ENCODE measurements at places on chromosomes 12 and 14.

DNA sequence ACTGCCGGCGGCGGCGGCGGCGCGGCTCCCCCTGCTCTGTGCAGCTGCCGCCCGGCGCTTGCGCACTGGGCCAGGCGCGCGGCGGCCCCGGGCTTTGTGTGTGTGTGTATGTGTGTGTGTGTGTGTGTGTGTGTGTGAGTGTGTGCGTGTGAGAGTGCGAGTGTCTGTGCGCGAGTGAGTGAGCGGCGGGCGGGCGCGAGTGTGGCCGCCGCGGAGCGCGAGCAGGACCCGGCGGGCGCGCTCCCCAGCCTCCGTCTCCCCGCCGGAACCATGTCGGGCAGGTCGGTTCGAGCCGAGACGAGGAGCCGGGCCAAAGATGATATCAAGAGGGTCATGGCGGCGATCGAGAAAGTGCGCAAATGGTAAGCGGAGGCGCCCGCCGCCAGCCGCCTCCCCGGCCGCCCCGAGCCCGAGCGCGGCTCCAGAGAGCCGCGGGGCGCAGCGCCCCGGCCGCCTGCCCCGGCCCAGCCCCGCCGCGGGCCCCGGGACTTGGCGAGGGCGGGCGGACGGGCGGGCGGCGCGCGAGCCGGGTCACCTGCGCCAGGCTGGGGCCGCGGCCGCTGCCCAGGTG is at the start of gene BCL7A:
Gene BCL7A, plus strand, starts transcription at position 63 of the 571 bp plus-strand sequence. Its CDS starts 208 bp downstream, at position 271.
- DNase-seq: peak; percentile 55

GRCh38 chr12:1799882-1800400 is 20.4 kb upstream of the LRTM2 start:
- no peak for DNase-seq

- DNase-seq: no peak
Observed at GRCh38 chr12:82952946-82953345, 266.2 kb downstream of the TMTC2 start.

DNA sequence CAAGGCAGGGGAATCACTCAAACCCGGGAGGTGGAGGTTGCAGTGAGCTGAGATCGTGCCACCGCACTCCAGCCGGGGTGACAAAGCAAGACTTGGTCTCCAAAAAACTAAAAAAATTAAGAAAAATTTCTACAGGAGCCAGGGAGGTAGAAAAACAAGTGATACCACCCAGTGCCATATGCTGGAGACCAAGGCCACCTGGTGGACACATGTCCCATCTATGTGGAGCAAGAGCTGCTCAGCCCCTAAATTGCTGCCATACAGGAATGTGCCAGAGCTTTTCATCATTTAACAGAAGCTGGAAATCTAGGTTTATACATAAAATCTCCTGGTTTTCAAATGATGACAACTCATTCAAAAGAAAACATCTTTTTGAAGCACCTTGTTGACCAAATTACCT is 61.4 kb upstream of the ELK3 start:
- no peak for DNase-seq

DNA sequence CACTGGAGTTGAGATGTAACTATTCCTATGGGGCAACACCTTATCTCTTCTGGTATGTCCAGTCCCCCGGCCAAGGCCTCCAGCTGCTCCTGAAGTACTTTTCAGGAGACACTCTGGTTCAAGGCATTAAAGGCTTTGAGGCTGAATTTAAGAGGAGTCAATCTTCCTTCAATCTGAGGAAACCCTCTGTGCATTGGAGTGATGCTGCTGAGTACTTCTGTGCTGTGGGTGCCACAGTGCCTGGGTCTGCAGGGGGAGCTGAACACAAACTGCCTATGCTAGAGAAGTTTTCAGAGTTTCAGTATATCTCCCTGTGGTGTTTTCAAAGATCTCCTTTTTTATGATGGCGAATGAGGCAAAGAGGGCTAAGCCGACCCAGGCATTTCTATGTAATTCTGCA is 179.2 kb upstream of the OR4E1 start:
- DNase-seq: no peak

DNA sequence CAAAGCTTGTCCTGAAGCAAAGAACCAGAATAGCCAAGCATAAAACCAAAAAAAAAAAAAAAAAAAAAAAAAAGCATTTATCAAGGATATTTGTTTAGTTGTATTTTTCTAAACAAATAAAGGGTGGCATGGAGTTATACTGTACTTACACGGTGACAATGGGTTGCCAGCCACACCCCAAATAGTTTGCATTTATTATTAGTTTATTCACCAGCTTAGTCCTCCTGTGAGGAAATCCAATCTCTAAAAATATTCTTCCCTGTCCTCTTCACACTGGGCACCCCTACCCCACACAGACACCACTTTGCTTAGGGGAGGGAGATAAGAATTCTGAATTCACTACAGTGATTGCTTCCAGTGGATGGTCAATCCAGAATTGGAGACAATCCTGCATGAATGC is 18.9 kb downstream of the PLEKHG7 start:
- DNase-seq: no peak

- no peak for DNase-seq
Observed at GRCh38 chr12:54038284-54038870, 5.5 kb downstream of the HOXC5 start.

GRCh38 chr12:7012024-7012607 is 6.2 kb downstream of the LPCAT3 start:
- DNase-seq: no peak

DNA sequence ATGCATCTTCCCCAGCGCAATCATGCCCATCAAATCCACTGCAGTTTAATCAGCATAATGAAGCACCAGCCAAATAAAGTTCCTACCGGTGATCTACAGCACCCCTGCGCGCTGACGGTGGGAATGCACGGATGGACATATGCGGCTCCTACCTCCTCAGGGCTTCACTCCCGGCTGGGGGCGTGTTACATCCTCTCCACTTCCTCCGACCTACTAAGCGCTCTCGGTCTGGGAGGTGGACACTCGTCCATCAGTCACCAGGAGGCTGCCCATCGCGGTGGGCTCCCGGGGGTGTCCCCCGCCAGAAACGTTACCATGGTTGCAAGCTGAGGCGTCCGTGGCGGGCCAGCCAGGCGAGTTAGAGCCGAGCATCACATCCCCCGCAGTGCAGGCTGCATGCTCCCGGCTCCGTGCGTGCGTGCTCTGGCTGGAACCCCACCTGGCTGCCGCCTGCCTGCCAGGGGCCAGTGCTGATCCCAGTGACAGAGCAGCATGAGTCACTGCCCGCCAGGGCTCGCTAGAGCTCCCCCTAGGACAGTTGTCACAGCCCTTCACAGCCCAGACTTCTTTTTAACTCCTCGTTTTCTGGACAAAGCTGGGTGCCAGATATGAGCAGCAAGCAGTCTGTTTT is 73.0 kb downstream of the CIT start:
- DNase-seq: peak; percentile 25

DNA sequence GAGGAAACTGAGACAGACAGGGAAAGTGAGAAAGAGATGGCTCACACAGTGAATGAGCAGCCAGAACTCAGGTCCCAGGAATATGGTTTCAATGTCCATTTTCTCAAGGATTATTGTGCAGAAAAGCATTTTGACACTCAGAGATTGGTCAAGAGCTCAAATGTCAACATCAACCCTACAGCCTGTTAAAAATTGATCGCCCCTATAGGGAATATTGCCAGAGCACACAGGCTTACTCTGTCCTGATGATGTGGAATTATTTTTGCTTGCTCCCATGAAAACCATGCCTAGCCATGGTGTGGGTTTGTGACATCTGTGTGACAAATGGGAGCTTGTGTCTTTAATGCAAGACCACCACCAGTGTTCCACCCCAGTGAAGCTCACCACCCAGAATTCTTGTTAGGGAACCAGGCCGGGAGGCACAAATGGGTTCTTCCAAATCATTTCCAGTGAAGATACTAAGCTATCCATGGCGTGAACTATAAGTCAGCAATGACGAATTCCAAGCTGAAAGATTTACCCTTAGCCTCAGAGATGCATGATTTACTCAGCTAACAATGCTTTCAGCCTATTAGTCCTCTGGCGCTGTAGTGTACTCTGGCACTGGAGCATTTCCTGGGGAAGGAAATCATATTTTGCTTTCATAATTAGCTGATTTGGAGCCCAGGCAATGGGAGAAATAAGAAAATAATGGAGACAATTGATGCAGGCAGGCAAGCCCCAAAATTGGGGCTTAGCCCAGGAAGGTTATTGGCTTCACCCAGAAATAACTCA is 1188.2 kb upstream of the TMEM132C start:
- no peak for DNase-seq

DNA sequence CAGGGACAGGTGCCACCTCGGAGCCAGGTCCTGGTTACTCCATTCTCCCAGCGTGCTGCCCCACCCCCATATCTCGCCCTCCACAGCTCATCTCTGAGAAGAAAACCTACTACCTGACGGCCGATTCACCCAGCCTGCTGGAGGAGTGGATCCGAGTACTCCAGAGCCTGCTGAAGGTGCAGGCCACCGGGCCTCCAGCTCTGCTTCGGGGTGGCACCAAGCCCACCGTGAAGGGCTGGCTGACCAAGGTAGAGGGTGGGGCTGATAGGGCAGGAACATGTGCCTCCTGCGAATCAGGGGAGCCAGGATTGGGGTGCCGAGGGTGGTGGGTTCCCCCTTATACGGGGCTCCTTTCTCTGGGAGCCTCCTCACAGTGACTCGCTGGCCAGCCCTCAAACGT is 25.9 kb downstream of the PIGH start:
- no peak for DNase-seq

DNA sequence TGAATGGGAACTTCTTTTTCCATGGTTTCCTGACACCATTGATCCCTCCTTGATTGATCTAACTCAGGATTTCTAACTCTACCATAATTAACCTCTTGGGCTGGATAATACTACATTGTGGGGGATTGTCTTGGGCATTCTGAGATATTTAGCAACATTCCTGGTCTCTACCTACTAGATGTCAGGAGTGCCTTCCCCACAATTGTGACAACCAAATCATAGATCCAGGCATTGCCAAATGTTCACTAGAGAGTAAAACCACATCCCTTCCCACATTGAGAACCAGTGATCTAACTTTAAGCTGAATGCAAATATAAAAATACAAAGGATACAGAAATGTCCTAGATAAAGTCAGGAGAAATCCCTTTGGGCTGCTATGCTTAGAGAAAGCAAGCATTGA is 36.9 kb upstream of the CCDC198 start:
- no peak for DNase-seq

DNA sequence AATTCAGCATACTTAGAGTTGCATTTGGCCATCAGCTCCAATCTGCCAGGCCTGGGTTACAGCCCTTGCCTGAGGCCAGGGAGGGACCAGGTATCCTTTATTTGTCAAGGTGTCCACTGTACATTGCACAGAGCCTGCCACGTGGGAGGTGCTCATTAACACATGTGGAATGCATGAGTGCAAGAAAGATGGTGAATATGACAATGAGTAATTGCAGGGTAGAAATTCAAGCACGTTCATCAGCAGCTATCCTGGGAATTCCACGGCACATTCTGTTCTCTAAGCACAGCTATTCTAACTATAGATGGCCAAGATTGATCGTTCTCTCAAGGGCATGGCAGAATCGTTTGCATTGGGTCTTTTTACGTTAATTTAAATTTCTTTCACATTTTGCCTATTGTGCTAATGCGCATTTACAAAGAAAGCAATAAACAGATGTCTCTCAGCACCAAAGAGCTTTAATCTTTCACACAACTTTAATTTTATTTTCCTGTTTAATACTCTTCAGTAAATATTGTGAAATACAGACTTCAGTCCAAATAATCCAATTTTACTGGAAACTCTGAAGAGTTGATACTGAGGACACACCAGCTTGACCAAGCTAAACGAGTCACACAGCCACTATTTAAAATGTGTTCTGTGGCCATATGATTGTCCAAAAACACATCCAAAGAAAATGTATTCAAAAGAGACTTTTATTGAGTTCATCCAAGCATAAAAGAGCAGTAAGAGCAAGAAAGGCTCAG is 1025.7 kb upstream of the TMEM132C start:
- no peak for DNase-seq

GRCh38 chr12:76348079-76348901 is at the start of gene BBS10:
TSS of gene BBS10 (minus strand) at chr12:76348415. CDS start at chr12:76348358, 57 bp downstream.
- peak; percentile 84 for DNase-seq

DNA sequence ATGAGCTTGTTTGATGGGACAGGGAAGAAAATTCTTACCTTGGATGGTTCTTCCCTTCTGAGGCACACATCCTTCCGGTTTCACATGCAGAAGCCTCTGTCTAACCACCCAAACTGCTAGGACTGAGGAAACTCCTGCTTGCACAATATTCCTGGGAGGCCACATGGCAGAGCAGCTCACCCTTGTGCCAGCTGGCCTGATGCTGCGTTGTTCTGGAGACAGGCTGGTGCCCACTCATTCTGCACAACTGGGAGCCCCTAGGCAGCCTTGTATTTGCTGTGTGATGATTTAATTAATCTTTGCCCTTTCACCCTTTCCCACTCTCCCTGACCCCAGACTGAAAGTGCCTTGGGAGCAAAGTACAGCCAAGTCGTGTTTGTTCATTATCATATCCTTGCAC is 130.8 kb downstream of the RTN1 start:
- DNase-seq: no peak

DNA sequence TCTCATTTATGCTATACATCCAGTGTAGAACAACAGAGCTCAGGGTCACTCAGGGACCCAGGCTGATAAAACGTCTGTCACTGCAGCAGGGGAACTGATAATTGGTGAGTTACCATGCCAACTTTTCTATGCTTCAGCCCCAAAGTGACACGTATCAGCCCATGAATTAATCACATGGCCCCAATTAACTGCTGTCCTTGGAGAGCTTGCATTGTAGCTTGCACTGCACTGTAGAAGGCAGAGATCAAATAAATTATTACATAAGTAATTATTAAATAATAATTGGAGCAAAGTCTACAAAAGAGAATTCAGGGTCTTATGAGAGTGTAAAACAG is 144.6 kb downstream of the SUDS3 start:
- no peak for DNase-seq

- DNase-seq: no peak
Observed at GRCh38 chr14:24087004-24087403, 7.1 kb upstream of the PCK2 start.

DNA sequence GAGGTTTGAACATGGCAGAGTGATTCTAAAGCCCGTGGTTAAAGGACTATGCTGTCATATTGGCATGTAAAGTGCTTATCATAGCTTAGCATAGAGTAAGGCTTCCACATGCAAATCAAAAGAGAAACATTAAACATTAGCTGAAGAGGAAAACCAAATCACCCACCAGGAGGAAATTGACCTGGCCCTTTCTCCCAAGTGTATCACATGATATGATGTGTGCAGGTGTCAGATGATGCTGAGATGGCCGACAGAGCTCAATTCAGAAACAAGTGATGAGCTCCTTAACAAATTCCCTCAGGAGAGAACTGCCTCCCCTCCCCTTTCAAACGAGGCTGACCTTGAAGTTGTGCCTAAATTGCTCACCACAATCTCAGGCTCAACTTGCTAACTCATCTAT is 217.1 kb upstream of the BTG1 start:
- DNase-seq: no peak

DNA sequence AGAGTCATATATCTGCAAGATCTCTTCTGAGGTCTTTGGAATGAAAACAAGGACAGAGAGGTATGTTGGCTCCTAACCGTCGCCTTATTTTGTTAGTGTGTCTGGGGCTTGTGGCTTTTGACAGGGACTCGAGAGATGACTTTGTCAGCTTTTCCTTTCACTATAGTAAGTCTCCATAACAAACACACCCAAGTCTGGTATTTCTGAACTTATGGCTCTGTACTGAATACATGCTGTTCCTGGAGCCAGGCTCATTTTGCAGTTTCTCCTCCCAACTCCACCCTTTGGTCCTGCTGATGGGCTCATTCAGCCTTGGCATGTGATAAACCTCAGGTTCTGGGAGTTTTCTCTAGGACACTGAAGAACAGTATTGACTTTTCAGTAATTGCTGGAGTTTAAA is 27.7 kb upstream of the TMED10 start:
- no peak for DNase-seq

GRCh38 chr12:117874842-117875434 is 93.9 kb downstream of the KSR2 start:
- DNase-seq: peak; percentile 45

- DNase-seq: no peak
Observed at GRCh38 chr12:132302466-132303358, 26.7 kb downstream of the GALNT9 start.

All from caudate nucleus (tissue), 63 donors.